Hypothalamus (tissue), 51 donors: ENCODE measurements at places on chromosomes 3 and 15.
A peak's percentile ranks its signal among the peaks of the same experiment; 100 is the strongest.

GRCh38 chr3:188807006-188807405, 364.8 kb upstream of the TPRG1 start:
- DNase-seq = no peak

- no peak for DNase-seq
These were observed 186.2 kb upstream of the CADPS start for GRCh38 chr3:63061449-63061848.

DNA sequence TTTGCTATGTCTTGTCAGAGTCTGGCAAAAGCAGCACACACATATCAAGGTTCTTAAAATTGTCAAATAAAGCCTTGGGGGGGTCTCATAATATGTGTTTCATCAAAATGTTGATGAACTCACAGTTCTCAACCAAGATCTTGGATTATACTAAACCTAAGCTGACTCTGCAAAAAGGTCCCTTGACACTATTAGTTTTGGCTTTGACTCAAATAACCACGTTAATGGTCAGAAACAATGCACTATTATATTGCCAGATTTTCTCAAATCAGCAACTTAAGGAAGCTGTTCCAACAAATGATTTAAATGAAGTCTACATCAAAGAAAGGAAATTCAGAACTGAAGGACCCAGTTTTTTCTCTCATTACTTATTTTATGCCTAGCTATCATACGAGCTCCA, 1063.9 kb downstream of the ROBO1 start:
- DNase-seq = no peak

DNA sequence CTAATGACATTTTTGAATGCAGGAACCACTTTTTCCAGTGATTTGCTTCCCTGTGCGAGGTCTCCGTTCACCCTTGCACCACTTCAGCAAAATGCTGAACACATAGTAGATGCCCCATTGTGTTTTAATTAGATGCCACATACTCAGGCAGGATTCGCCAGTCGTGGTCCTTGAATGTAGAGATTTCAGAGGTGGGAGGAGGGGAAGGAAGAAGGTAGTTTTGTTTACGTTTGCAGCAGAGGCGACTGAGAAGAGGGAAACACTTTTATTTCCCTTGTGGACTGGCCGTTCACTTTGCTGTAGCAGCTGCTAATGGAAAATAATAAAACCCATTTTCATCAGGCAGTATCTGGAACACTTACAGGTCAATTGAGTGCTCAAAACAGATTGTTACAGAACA, 262.8 kb upstream of the TBL1XR1 start:
- no peak for DNase-seq

GRCh38 chr3:73602170-73602569, 22.6 kb downstream of the PDZRN3 start:
- DNase-seq = no peak

- DNase-seq = no peak
These were observed 8.5 kb upstream of the UBXN7 start for GRCh38 chr3:196440696-196441095.

DNA sequence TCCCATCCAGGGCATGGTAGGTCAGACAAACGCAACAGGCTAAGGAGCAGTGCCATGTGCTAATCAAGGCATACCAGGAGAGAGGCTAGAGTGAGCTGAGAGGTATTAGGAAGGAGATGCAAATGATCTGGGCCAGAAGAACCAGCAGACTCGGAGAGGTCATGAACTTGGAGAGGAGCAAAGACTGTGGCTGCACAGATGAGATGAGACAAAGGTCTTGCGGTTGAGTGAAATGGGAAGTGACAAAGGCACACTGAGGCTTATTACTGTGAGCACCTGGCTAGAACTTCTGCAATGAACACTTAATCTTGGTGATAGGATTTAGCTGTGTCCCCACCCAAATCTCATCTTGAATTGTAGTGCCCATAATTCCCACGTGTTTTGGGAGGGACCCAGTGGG, 380.2 kb downstream of the ULK4 start:
- no peak for DNase-seq

DNA sequence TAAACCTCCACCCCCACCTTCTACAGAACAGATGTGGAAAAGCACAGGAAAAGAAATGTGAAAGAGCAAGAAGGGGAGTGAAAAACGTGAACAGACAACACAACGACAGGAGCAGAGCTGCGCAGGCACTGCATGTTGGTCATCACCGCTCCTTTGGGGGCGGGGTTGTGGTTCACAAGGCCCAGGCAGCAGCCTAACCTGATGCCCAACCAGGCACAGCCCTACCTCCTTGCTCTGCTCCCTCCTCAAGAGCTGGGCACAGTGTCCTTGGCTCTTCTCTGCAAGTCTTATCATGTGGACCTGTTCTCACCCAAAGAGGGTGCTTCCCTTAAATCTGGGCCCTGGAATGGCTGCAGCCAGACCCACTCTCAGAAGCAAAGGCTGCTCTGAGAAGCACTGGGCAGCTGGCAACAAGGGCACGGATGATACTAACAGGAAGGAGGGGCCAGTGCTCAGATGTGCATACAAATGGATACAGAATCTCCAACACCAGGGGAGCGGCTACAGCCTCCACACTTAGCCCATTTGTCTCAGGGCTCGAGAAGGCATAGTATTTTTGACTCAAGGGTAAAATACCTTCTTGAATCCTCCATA, 64.6 kb downstream of the DHX30 start:
- no peak for DNase-seq

GRCh38 chr3:185658504-185658912, 72.4 kb downstream of the SENP2 start:
- no peak for DNase-seq

GRCh38 chr15:55619783-55620182, 31.6 kb upstream of the PYGO1 start:
- no peak for DNase-seq

DNA sequence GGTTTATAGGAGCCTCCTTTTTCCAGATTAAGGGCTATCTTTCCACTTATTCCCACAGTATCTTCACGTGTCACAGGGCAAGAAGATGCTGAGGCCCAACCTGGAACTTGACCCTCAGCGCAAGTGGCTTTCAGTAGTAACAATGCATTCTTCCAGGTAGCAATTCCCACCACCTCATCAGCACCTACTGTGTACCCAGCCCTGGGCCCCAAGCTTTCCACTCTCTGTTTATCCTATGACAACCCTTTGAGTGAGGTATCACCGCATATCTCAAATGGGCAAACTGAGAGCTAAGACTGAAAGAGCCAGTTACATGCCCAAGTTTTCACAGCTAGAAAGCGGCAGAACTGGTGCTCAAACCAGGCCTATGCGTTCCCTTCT, 88.2 kb downstream of the CPN2 start:
- no peak for DNase-seq

DNA sequence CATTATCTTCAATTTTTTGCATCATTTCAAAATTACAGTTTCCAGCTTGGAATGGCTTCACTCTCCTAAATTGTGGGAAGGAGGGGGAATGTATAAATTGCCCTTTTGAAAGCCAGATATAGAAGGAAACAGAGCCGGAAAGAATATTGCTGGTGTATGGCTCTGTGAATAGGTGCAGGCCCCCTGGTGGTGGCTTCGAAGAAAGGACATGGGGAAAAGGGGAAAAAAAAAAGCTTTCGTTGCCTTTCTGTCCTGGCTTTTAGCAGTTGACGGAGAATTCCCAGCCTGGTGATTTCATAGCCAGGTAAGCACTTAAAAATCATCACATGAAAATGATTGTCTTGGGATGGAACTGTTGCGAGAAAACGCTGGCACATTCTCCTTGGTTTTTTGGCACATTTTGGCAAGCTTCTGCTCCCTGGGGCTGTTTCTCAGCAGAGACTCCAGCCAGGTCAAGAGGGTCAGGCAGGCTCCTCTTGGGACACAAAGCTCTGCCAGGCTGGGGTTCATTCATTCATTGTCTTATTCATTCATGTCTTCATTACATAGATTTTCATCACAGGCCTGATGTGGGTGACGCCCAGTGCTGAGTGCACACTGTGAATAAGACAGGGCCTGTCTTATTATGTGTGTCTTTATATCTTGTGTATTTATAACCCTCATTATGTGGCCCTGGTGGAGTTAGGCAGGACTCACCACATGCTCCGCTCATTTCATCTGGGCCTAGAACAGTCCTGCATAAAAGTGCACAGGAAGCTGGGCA, 300.0 kb upstream of the TPM1 start:
- no peak for DNase-seq

DNA sequence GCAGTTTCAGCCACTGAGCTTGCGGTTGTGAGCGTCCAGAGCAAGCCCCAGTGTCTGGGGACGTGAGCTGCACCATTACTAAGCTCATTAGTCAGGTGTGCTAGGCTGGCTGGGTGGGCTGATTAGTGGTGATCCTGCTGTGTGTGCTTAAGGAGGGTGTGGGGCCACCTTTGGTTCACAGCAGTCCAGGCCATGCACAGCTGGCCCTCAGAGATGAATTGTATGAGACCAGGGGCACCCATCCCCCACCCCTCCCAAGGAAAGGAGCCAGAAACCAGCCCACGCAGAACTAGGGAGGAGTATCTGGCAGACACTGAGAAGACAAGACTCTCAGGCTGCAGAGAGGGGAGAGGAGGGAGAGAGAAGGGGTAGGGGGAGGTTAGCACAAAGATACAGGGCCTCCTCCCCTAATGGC, 3.8 kb downstream of the TYRO3 start:
- no peak for DNase-seq

GRCh38 chr15:51053571-51053970, 41.1 kb downstream of the TNFAIP8L3 start:
- DNase-seq = no peak

- no peak for DNase-seq
These were observed 25.2 kb downstream of the EXD1 start for GRCh38 chr15:41205315-41205714.

- DNase-seq = no peak
These were observed 2.1 kb upstream of the USP3 start for GRCh38 chr15:63502137-63502766.

GRCh38 chr3:157362348-157362747, 74.3 kb upstream of the PTX3 start:
- no peak for DNase-seq

DNA sequence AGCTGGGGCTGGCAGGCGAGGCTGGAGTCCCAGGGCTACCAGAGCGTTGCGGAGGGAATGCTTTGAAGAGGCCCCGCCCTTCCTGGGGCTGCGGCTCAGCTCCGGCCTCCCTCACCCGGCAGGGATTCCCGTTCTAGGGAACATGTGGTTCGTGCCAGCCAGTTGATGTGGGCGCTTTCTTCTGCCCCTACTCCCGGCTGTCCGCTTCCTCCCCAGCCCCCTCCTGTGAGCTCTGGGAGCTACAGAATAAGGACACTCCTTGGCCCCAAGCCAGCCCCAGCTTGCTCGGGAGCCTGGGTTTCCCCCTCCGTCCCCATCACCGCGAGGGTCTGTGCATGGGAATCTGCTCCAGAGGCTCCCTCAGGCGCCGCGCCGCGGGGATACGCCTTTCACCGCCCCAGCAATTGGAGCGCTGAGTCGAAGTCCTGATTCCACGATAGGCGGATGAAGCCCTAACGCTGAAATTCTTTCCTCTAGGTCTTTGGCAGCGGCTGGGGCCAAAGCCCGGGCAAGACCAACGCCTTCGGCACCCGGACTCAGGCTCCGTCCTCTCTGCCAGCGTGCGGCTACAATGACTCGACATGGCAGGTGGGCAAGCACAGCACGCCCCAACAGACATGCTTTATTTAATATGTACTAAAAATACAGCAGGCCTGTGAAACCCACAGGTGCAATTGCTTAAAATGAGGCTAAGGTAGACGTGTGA, 69.5 kb downstream of the KLF15 start:
- DNase-seq = peak; percentile 52

DNA sequence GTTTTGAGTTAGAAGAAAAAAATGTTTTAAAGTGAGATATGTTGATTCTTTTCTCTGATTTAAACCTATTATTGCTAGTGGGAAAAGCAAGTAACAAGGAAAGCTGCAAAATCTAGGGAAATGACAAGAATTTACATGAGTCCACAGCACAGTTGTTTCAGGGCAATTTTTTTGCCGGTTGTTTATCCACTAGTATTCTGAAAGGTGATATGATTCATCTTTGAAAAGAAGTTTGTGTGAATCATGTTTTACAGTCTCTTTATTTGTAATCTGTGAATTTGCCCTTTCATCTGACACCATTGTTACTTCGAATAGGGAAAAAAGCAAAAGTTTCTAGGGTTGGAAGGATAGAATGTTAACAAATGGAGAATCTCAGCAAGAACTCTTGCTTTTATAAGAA, 894.7 kb downstream of the OTOL1 start:
- DNase-seq = no peak

DNA sequence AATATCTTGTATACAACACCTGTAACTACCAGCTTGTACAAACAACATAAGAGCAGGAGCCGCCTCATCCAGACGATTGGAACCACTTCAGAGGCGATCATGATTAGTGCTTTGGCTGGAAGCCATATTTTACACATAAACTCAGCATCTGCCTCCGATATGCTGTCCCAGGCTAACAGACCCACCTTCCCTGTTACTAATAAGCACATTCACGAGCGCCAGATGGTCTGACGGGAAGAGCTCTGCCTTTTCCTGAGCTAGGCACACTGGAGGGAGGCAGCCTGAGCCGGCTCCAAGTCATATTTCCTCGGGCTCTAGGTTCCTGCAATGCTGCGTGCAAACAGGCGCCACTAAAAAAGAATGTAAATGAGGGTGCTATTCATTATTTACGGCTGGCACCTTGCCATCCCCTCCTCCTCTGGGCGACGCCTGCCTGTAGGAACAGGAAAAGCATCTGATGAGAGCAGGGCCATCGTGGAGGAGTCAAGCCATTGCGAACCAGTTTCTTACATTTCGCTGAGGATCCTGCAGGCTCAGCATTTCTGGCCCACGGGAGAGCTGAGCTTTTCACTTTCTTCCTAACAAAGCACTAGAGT, 98.2 kb downstream of the ANXA2 start:
- peak; percentile 7 for DNase-seq

DNA sequence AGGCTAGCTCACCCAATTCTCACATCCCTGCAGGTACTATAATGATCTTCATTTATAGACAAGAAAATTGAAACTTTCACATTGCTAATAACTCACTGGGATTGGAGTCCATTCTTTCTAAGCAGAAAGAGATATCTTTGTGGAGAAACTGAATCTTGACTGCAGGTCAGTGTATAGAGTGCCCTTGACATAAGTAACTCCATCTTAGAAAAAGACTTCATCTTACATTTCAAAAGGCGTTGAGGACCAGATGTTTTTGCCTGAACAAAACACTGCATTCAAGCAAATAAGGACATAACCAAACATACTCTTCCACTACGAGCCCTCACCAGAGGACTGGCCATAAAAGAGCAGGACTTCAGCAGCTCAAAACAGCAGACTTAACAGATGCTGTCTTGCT, 6.8 kb upstream of the CCR3 start:
- no peak for DNase-seq

GRCh38 chr15:81747482-81747881, 298.3 kb downstream of the MEX3B start:
- DNase-seq = no peak
